NCI-H1930 (cell line): ENCODE measurements at places on chromosomes 2 and 18.

GRCh38 chr2:55772109-55772980 lies 78.7 kb upstream of the PNPT1 start:
- no peak for DNase-seq

GRCh38 chr2:109128048-109128615 lies 873 bp upstream of the SH3RF3 start:
- peak; percentile 73 for DNase-seq

- DNase-seq = no peak
These were observed 265.3 kb downstream of the TWIST2 start for GRCh38 chr2:239113171-239113570.

- peak; percentile 39 for DNase-seq
These were observed 373.0 kb downstream of the ZEB2 start for GRCh38 chr2:144146876-144147275.

- DNase-seq = no peak
These were observed 172.1 kb upstream of the GLI2 start for GRCh38 chr2:120563616-120564015.

DNA sequence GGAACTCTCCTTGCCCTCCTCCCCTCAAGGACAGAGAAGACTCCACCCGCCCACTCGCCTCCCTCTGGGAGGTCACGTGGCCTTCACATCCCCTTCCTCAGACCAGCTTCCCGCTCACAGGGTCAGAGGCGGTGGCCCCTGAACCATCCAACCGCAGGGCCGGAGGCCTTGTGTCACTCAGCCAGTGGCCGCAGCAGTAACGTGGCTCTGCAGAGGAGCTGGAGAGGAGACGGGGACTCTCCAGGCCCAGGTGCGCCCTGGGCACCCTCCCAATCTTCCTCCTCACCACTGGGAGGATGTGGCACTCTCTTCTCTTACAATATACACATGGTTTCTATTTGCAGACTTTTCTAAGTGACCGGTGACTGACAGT lies 161.7 kb downstream of the TWIST2 start:
- no peak for DNase-seq

GRCh38 chr2:151182899-151183809 lies 78.5 kb downstream of the RBM43 start:
- DNase-seq = no peak

GRCh38 chr2:622357-622756 lies 54.8 kb downstream of the TMEM18 start:
- DNase-seq = no peak
